ENCODE measurements at places on chromosomes 6 and 20. TPM values are rescaled to one million over a fixed set of nuclear protein-coding genes. Genes with fewer than 3 reads are reported as not detected.

Gene PLG
- total RNA-seq = 0.20 TPM

Gene SLC35D3
- total RNA-seq = not detected

Gene DLK2
- total RNA-seq = 0.56 TPM

Gene ZNF335
- total RNA-seq = 11.5 TPM

Gene DACT2
- total RNA-seq = not detected

Gene SGK2
- total RNA-seq = not detected

Gene SDC4
- 283 TPM for total RNA-seq

DNA sequence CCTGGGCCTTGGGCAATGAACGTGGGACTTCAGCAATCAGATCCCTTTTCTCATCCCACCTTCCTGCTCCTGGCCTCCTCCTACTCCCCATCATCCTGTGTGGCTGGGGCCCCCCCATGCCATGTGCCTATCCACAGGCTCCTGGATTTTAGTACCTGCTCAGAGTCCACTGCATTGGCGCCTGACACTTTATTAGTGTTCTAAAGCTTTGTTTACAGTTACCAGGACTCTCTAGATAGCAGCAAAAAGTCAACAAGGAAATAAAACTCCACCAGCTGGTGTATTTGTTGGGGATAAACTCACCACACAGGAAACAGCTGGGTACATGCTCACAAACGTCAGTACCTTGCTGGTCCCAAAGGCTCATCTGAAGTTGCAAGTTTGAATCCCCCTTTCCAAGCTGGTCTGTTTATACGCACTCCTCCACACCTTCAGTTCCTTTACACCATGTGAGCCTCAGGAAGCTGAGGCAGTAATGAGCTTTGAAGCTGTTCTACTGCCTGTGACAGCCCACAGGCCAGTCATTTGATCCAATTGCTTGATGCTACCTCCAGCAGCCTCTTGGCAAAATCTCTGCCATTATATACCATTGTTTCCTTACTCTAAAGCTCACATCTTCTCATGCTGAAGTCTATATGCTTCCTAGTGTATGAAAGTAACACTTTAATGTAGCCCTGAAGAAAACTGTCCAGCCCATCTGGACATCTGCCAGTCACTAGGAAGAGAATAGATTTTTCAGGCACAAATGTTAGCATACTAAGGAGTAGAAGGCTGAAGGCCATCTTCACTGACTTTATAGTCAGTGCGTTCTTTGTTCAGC is 76.6 kb downstream of the ANKEF1 start:
- no peak for DNase-seq

- DNase-seq = no peak
Observed at GRCh38 chr6:87308970-87309369, 13.4 kb upstream of the SMIM8 start.

- no peak for DNase-seq
Observed at GRCh38 chr6:128327890-128328289, 192.5 kb downstream of the PTPRK start.

- peak; percentile 26 for DNase-seq
Observed at GRCh38 chr20:25270829-25271251, 23.0 kb downstream of the PYGB start.

DNA sequence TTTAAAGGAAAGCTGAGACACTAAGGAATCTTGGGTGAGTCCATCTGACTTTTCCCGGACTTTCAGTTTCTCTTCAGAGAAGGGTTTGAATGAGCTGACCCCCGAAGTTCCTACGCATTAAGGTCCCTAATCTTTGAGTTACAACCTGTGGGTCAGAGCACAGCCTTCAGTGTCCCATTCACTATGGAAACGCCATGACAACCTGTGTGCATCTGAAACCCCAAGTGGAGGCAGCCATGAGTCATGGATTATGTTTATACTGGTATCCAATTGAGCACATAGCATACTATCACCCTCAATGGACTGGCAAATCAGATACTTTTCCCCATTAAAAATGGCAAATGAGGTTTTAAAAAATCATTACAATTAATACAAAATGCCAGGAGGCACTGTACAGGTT is 11.4 kb downstream of the MYLK4 start:
- DNase-seq = no peak

GRCh38 chr20:43681468-43681942 is 14.6 kb downstream of the MYBL2 start:
- no peak for DNase-seq

DNA sequence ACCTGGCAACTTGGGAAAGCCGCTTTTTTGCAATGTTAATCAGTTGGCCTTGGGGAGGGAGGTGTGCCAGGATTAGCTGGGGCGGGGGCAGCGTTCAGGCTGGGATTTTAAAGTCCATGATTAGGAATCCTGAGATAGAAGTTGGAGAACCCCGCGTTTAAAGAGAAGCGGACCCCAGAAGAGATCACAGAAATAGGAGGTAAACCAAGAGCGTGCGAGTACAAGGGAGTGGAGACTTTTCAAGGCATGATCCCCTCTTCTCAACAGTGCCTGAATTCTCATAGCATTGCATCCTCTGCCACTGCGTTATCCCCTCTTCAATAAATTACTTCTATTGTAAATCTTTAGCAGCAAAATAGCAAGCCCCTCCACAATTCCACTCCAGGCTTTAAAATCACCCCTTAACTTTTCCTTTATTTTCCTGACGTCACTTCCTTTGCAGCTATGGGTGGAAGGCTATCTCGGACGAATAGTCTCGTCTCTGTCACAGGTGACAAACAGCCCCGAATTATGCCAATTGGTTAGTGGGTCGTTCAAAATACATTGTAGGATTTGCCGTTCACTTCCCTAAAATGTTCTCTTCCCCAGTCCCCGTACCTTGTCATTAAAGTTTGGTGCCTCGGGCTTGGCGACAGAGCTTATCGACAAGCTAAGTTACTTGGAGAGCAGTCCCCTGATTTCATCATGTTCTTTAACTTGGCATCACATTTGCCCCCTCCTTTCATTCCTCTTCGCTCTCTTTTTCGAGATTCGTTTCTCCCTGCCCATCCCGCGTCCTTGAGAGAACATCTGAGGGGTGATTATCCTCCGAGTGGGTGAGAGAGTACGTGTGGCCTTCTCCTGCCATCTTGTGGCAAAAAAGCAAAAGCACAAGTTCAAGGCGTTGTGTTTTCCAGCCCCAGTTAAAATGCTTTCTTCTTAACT is 17.1 kb downstream of the OR2B2 start:
- DNase-seq = peak; percentile 30

GRCh38 chr20:426566-426965 is 18.5 kb downstream of the RBCK1 start:
- DNase-seq = no peak

- DNase-seq = no peak
Observed at GRCh38 chr20:62484478-62484877, 8.7 kb upstream of the GATA5 start.

GRCh38 chr6:26311012-26311384 is 54.0 kb upstream of the BTN3A2 start:
- no peak for DNase-seq

DNA sequence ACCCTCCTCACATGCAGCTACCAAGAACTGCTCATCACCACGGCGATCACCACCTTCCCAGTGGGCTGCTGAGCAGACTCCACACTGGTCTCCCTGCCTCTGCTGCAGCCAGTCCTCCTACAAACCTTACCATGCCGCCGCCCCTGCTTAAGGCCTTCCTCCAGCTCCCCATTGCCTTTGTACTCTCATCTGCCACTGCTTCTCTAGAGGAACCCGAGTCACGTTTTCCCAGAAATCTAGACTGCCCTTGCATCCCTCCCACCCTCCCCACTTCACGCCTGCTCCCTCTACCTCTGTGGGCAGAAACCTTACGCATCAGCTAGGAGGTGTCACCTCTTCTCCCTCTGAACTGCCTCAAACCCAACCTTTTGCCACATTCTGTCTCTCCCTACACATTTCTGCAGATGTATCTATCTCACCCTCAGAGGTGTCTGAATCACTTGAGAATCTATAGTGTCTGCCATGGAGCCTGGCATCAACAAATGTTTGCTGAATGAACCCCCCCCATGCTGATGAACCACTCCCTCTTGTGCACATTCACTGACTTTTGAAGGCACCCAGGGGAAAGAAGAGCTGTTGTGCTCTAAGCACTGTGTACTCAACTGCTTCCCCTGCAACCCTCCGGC is 4.3 kb downstream of the E2F1 start:
- DNase-seq = no peak

DNA sequence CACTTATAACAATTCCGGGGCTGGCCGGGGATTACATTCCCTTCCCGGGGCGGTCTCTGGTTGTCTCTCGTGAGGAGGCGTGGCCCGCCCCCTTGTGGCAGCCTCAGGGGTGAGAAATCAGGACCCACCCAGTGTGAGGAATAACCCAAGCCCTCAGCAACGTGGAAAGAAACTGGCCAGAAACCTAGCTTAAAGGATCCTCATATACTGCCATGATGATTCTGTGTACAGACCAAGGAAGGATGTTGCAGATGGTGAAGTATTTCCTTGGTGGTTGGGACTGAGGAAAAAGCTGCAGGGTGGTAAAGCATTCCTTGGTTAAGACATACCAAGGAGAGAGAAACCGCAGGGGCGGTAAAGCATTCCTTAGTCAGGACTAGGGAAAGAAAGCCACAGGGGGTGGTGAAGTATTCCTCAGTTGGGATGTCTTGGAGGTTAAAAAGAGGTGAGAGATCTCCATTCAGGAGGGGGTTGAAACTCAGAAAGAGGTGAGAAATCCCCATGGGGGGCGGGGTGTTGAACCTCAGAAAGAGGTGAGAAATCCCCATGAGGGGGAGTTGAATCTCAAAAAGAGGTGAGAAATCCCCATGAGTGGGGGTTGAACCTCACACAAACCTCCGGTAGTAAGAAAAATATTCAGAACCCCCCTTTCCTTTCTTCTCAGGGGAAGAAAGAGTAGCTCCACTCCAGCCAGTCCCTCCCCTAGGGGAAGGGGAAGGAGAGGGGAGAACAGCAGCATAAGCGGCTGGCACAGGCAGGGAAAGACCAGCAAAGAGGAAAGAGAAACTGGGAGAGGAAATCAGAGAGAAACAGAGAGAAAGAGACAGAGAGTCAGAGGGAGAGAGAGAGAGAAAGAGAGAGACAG is 238.1 kb downstream of the RNGTT start:
- DNase-seq = peak; percentile 12

DNA sequence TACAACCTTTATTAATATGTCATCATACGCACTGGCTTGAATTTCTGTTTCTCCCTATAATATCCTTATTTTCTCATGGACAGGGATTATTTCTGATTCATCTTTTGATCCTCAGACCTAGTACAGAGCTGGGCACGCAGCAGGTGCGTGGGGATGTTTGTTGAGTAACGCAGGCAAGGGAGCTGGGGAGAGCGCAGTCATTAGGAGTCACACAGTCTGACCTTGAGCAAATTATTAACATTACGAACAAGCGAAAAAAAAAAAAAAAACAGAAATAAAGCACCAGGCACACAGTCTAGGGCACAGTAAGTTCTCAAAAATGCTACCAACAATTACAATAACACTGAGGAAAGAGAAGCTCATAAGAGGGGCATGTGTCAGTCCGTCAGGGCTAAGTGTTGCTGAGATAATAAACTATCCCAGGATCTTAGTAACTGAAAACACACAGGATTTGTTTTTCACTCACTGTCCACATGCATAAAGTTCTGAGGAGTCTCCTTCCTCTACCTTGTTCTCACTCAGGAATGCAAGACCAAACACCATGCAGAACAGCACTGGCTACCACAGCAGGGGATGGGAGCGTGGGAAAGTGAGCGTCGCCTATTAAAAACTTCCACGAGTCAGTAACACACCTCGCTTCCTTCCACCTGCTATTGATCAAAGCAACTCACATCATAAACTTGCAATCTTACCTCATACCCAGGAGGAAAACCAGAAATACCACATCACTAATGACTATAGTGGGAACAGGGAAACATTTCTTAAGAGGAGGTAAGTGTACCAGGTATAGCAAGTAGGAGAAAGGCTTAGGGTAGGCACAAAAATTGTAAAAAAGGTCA is 56.9 kb downstream of the PDE10A start:
- DNase-seq = no peak

DNA sequence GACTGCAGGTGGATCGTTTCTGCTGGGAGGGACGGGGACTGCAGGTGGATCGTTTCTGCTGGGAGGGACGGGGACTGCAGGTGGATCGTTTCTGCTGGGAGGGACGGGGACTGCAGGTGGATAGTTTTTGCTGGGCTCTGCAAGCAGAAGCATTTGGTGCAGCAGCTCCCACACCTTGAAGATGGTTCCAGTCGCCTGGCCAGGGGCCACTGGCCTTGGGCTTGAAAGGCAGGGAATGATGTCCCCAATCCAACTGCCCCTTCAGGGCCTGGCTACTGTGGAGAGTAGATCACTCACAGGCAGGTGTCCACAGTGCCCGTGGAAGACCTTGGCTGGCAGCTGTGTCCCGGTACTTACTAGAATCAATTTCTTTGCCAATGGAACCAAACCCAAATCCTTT is 68.2 kb downstream of the PSMG4 start:
- DNase-seq = no peak

GRCh38 chr6:126724821-126725220 is 384.9 kb downstream of the CENPW start:
- no peak for DNase-seq

- no peak for DNase-seq
Observed at GRCh38 chr6:63448229-63448628, 124.1 kb upstream of the LOC128125822 start.

- no peak for DNase-seq
Observed at GRCh38 chr6:88865275-88865674, 98.1 kb downstream of the RNGTT start.

DNA sequence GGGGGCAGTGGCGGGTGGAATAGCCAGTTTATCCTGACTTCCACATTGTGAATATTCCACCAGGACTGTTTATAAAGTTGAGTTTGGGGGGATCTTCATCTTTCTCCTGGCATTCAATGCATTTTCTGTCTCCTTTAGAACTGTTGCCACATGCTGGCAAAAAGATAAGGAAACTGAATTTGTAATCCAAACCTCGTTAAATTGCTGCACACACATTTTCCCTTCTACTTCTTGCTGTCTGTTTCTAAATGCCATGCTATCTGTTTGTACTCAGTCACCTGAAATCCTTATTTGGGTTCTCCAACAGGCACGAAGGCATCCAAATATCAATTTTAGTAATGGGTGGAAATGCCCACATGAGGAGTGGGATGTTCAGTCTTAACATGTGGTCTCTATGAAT is 180.2 kb upstream of the CCN2 start:
- DNase-seq = no peak

- no peak for DNase-seq
Observed at GRCh38 chr6:69098910-69099309, 463.8 kb downstream of the ADGRB3 start.

GRCh38 chr20:23565503-23566045 is 2.7 kb downstream of the CST9L start:
- no peak for DNase-seq

GRCh38 chr6:13139119-13139518 is 189.2 kb downstream of the TBC1D7 start:
- DNase-seq = no peak

- no peak for DNase-seq
Observed at GRCh38 chr20:47591231-47591630, 89.5 kb downstream of the NCOA3 start.

GRCh38 chr6:112087136-112087911 is at the start of the genes FAM229B and TUBE1:
Gene FAM229B, plus strand, starts transcription at chr6:112087591. Its CDS starts 11,693 bp downstream, at chr6:112099284.
Gene TUBE1, minus strand, starts transcription at chr6:112087482. Its CDS starts 48 bp downstream, at chr6:112087434.
- peak; percentile 90 for DNase-seq

- DNase-seq = no peak
Observed at GRCh38 chr6:22007469-22007868, 289.4 kb downstream of the PRL start.

Measured in psoas muscle (tissue), 8 donors.